NCI-H1417 treated with DMSO at 0.1 percent for 48 hours (cell line): ENCODE measurements at places on chromosomes 13 and 19.

DNA sequence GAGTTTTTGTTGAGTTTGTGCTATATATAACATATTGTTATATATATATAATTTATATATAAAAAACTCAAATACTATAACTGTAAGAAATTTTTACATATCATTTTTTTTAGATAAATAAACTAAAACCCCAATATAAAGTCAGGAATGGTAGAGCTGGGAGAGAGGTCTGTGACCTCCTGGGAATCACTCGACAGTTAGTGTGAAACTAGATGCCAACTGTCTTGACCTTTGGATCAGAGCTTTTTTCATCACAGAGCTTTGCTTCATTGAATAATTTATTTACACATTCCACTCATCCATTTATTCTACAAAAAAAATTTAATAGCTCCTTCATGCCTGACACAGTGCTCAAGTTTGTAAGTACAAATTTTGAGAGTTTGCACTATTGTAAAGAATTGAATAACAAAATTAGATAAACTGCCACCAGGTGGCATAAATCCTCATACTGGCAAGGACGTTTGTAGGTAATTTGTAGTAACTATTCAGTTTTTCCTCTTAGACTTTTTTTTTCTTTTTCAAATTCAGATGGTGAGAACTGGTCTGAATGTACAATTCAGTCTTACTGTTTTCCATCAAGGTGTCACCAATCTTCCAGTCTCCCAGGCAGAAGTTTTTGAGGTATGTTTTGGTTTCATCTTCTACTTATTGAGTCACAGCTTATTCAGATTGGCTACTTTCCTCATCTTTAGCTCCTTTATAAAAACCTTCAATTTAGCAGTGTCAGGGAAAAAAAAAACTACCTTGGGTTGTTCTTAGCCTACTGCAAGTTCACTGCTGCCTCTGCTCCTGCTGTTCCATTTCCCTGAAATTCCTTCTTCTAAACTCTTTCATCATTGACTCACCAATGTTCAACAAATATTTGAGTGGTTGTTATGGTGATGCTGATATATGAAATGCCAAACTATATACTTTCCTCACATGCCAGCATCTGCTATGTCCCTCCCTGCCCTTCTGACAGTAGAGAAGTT is 28.7 kb downstream of the LACC1 start:
- peak; percentile 15 for DNase-seq

- DNase-seq, result no peak
Measured at GRCh38 chr19:18990128-18990708, 43.1 kb downstream of the SUGP2 start.

GRCh38 chr13:109773276-109773675 is 13.1 kb downstream of the IRS2 start:
- no peak for DNase-seq

- DNase-seq, result no peak
Measured at GRCh38 chr13:80551650-80552497, 210.9 kb upstream of the SPRY2 start.

- DNase-seq, result no peak
Measured at GRCh38 chr13:34561033-34561432, 381.0 kb upstream of the NBEA start.

DNA sequence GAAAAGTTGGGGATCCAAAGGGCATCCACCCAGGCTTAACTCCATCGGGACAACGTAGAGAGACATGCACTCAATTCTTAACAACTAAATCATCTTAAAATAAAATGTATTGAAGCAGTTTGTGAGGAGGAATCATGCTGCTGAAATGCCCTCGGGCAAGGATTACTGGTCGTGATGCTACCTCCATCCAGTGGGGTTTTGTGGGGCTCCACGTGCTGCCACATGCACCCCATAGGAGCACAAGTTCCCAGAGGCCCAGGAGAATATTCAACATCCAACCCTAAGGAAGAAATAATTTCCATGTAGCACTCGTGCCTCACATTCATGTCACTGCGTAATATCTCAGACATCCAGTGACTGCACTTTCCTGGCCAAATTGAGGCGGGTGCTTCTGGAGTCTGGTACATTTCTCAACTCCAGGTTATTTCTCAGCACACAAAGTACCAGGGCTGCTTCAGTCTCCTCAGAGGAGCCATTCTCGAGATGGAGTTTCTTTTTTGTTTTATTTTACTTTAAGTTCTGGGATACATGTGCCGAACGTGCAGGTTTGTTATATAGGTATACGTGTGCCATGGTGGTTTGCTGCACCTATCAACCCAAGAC is 429.8 kb downstream of the FOXO1 start:
- no peak for DNase-seq
